Suprapubic skin (tissue), 4 donors: ENCODE measurements at places on chromosomes 5 and 9. TPM values are rescaled to one million over a fixed set of nuclear protein-coding genes. Genes with fewer than 3 reads are reported as not detected.

GRCh38 chr5:72281430-72281763 is 38.6 kb downstream of the MRPS27 start:
- no peak for DNase-seq

- DNase-seq = no peak
Observed at GRCh38 chr5:59125011-59125961, 542.4 kb downstream of the RAB3C start.

DNA sequence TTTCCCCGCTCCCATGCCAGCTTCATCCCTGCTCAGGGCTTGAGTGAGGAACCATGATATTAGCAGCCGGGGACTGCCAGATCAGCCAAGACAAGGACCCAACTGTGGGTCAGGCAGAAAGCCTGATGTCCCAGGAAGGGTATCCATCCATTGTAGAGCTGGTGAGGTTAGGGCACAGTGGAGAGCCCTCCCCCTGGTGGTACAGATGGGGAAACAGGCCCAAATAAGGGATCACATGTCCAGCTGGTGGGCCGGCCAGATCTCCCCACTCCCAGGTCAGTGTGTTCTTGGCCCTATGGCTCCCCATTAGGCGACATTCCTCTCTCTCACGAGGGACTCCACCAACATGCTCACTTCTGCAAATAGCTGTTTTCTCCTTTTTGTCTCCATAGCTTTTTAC is 9.0 kb downstream of the CDX1 start:
- DNase-seq = no peak

- no peak for DNase-seq
Observed at GRCh38 chr9:28318515-28318914, 745.2 kb upstream of the C9orf72 start.

DNA sequence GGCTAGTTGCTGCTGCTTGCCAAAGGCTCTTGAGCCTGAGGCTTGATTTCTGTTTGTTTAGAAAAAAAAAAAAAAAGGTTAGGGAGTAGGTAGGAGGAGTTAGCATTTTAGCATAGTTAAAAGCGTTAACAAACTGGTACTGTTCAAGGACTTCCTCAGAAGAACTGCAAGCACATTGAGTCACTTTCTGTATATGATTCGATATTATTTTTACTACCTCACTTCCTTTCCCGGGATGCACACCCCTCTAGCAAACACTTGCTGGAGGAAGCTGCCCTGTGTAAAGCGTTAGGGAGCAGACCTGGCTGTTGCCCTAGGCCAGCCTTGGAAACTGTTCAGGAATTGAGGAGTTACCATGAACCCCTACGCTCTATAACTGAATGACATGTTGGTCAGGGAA is 15.7 kb upstream of the CEP120 start:
- DNase-seq = no peak

- no peak for DNase-seq
Observed at GRCh38 chr9:3902631-3903030, 376.8 kb upstream of the RFX3 start.

DNA sequence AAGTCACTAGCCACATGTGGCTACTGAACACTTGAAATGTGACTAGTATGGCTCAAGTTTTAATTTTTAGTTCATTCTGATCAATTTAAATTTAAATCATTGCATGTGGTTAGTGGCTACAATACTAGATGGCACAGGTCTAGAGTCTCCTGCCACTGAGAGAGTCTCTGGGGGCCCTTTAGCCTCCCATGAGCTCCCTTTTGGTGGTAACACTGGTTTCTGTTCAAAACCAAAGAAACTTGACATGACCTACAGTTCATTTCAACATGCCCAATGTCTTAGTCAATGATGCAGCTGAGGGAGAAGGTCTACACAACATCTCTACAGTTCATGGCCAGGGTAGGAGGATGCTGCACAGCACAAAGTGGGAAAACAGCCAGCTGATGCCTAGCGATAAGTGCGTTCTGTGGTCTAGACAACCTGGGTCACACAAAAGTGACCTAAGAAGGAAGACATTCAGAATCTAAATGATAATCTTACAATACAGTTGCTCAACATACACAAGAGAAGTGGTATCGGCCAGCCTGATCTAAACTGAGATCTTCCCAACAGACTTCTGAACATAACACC is 121.0 kb downstream of the AUH start:
- DNase-seq = no peak

DNA sequence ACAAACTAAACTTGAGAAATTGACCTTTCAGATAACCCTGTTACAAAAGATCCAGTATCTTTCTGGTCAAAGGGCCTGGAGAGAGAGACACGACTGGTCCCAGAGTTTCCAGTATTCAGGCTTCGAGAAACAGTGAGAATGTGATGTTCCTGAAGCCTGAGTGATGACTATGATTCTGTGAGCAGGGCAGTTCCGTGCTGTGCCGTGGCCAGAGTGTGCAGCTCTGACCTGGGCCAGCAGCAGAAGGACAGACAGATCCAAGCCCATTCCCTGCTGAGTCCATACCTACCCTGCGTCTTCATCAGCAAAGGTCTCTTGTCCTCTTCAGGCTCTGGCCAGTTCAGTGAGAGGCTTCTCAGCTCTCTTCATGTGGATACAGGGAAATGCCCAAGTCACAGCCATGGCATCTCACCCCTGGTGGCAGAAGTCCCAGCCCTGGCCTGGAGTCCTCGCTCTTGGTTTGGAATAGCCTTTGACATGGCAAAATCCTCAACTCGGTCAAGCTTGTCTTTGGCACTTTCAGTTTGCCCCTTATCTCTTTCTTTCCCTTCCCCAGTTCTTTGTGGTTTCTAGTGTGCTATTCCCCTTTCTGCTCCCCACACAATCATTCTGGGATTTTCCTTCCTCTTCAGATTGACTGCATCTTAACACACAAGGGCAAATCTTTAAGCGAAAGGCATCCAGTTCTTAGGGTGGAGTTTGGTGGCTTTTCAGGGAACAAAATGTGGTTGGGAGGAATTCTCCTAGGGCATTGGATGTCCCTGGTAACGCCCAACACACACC is 107.7 kb downstream of the LIFR start:
- DNase-seq = no peak

DNA sequence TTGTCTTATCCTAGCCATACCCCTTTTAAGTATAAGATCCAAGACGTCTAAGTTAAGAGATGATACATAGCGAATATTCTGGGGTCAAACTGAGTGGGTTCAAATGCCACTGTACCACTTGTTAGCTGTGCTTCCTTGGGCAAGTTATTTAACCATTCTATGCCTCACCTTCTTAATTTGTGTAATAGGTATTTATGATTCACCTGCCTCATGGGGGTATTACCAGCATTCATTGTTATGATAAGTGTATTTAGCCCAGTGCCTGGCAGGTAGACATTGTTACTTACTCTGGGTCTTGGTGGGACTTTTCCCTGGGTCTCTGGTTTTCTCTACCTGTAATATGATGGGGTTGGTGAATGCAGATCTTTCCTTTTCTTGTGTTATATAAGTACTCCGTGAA is 3.8 kb downstream of the LARP1 start:
- DNase-seq = no peak

GRCh38 chr9:1982074-1982473 is 33.1 kb upstream of the SMARCA2 start:
- no peak for DNase-seq

GRCh38 chr5:143315929-143316328 is 87.6 kb downstream of the NR3C1 start:
- DNase-seq = no peak

GPSM1 gene
- 13.9 TPM for total RNA-seq

TERT gene
- total RNA-seq = not detected

SIGMAR1 gene
- 108 TPM for total RNA-seq

LHX2 gene
- 12.1 TPM for total RNA-seq

BARHL1 gene
- not detected for total RNA-seq

OR1Q1 gene
- total RNA-seq = not detected
